ENCODE measurements at places on chromosomes 7 and 10.

DNA sequence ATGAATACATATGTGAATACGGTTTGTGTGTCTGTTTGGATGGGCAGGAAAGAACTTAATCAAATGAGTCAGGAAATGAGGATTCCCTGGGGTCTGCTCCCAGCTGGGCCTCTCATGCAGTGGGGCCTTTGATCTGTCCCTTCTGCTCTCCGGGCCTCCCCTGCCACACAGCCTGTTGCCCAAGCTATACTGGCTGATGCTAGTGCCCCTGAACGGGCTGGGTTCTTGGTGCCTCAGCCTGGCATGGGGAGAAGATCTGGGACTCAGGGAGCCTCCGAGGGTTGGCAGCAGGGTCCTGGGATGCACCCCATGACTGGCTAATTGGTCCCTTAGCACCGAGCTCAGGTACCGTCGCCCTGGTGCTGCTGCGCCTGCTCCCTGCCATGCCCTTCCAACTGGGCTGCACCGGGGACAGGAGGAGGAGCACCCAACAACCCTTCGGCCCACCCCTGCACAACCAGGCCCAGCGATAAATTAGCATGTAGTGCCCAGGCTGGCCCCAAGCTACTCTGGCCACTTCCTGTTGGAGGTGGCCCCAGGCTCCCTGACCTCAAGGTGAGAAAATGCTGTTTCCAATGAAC, 59.9 kb upstream of the DUSP5 start:
- DNase-seq, result no peak

DNA sequence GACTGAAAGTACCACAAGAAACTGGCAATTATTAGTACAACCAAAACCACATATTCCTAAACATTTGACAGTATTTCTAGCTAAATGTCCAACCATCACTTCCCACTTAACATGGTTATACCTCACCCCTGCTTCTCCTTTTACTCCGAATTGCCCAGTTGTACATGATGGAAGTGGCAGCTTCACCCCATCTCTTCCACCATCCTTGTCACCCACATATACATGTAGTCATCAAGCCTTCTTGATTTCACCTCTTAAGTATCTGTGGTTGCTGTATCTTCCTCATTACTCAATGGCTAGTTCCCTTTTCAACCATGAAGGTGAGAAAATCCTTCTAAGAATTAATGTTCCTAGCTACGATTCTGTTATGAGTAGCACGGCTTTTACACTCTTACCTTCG, 388.2 kb downstream of the CALN1 start:
- DNase-seq, result no peak

- no peak for DNase-seq
Observed at GRCh38 chr10:104694074-104694473, 53.0 kb downstream of the SORCS3 start.

DNA sequence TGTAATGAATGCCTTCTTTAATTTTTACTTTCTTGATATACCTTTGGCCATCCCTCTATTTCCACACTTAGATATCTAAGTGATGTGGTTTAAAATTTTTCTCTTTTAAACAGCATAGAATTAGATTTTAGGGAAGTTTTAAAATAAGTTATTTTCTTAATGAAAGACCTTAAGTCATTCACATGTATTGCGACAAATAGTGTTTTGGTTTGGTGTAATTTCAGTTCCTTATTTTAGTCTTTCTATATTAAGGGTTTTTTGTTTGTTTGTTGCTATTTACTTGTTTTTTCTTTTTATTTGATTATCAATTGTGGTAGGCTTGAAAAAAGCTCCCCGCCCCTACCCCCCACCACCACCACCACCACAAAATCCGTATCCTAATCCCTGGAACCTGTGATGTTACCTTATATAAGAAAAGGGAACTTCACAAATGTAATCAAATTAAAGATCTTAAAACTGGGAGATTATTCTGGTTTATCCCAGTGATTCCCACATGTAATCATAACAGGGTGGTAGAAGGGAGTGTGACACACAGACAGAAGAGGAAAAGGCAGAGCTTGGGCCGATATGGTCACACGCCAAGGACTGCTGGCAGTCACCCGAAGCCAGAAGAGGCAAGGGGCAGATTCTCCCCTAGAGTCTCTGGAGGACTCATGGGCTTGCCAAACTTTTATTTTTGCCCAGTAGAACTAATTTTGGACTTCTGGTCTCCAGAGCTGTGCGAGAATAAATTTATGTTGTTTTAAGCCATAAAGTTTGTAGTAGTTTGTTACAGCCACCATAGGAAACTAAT, 149.7 kb downstream of the NPSR1 start:
- no peak for DNase-seq

DNA sequence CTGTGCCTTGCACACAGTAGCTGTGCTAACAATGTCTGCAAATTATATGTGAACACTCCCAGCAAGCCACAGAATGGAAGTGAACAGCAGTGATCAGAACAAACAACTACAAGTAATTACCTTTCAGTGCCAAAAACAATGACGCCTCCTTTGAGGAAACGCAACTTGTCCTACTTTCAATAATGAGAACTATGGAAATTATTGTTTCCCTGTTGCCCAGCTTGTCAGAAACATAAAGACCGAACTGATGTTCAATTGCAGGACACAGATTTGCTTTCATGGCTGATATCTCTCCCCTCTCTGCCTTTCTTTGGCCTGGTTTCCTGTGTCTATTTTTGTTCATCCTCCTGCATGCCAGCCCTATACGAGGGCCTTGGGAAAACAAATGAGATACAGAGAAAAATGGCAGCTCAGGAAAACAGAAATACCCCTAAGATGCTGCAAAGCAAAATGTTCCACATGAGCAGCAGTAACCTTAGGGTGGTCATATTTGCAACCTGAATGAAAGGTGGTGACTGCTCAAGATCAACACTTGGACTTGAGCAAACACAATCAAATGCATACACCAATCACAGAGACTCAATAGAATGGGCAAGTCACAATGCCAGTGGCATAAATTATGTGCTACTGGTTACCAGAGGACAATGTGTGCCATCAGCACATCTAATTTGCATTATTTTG, 26.8 kb downstream of the COBL start:
- DNase-seq, result no peak

DNA sequence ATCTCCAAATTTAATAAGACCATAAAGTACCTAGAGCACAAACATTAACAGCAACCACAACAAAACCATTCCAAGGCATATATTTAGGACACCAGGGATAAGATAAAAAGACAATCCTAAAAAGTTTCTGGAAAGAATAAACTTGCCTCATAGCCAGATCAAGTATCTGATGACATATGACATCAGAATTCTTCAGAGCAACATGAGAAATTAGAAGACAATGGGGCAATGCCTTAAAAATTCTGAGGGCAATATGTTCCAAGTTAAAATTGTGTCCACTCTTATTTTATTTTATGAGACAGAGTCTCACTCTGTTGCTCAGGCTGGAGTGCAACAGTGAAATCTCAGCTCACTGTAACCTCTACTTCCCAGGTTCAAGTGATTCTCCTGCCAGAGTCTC, 2.8 kb downstream of the EFCAB10 start:
- no peak for DNase-seq

- no peak for DNase-seq
Observed at GRCh38 chr7:135925210-135925609, 51.9 kb downstream of the MTPN start.

DNA sequence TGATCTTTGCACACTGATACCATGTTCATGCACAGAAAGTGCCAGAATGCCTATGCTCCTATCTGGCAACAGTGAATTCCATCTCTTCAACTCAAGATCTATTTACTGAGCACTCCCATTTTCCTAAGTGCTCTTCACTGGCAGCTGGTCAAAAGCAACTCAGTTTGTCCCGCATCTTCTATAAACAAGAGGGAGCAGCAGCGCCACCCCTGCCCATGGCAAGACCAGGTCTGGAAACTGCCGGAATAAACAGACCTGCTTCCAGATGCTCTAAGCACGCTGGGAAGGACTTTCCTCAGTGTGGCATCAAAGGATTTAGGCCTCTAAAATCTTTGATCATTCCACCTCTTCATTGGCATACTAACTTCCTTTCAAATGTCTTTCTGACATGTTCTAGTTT, 104.4 kb upstream of the MACROH2A2 start:
- DNase-seq, result no peak

DNA sequence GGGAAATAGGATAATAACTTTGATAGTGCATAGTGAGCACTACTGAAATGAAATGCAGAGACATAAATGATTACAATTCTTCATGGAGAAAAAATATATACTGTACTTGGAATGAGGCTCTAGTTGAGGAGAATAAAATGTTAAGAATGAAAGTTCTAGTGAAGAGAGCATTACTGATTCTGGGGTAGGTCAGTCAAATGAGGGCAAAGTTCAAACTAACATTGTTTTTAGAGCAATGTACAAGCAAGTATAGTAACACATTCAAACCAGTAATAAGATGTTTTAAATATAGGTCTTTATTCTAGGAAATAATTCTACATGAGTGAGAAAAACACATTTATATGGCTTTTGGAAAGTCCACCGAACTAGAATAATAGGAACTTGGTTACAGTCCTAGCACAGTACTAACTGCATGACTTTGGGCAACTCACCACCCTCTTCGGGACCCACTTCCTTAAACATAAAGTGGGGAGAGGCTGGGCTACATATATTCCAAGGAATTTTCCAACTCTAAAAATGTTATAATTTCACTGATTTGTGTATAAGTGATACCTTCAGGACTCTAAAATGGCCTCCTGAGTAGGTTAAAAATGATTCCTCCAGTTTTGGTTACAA, 86.4 kb downstream of the CDK6 start:
- DNase-seq, result no peak

DNA sequence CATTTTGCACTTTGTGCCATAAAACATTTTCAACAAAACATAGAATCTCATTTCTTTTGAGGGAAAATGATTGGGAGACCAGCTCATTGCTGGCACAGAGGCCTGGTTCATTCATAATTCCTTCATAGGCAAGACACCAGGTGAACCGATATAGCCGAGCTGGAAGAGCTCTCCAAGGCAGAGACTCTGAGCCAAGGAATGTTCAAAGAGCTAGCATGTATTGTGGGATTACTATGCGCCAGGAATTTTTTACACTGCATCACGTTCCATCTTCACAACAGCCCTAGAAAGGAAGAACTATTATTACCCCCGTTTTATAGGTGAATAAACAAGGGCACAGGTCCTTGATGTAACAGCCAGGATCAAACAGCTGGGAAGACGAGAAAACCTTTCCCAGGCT, 2.1 kb upstream of the IL6 start:
- DNase-seq, result no peak

- DNase-seq, result no peak
Observed at GRCh38 chr7:36082216-36082615, 70.8 kb upstream of the EEPD1 start.

DNA sequence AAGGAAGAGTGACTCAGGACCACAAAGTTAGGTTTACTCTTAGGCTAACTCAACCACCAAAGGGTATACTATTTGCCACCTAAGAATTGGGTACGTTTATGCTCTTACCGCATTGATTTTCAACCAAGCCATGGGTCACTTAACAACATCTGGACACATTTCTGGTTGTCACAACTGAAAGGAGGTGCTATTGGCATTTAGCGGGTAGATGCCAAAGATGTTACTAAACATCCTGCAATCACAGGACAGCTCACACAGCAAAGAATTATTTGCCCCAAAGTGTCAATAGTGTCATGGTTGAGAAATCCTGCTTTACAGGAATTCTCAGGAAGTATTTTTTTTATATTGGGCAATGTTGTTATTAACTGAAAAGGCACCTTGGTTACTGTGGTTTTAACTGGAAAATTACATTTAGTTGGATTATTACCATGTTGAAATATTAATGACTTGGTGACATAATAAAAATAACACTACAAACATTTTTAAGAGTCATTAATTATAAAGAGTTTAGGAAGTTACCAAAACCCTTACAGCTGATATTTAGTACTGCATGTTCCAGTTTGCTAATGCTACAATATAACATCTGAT, 185.0 kb upstream of the TMEM196 start:
- DNase-seq, result no peak

- DNase-seq, result no peak
Observed at GRCh38 chr7:32204361-32205018, 134.3 kb upstream of the PDE1C start.

GRCh38 chr10:127878475-127879055, 14.2 kb downstream of the CLRN3 start:
- no peak for DNase-seq

DNA sequence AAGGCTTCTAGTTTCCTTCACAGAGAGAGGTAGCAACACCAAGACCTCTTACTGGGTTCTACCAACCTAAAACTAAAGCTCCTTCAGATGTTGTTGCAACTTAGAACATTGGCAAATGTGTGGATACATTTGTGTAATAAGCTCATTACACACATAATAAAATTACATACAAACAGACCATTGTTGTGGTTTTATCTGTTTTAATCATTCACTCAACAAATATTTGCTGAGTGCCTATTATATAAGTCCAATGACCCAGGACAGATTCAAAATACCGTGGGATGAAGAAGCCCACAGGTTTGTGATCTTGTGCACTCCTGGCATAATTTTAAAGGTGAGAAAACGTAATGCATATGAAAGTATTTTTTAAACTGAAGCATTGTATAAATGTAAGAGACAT, 160.4 kb upstream of the NPVF start:
- no peak for DNase-seq

GRCh38 chr10:132241496-132241895, 54.7 kb downstream of the DPYSL4 start:
- no peak for DNase-seq

DNA sequence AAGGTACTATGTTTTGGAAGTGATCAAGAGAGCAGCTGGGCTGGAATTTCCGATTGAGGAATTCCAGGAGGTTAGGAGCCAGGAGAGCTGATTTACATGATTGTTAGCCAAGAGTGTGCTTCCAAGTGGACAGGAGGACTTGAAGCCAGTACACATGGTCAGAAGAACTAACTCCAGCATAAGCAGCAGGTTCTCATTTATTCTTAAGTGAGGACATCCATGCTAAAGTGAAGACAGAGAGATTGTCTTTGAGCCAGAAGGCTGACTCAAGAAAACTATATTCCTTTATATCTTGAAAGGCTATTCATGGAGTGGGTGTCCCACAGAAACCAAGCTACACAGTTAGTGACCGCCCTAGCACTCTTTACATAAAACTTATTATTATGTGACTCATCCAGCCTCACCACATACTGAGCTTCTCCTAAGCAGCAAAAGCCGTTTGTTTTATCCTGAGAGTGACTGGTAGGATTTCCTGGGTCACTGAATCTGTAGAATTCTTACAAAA, 56.7 kb upstream of the SEMA3A start:
- no peak for DNase-seq

DNA sequence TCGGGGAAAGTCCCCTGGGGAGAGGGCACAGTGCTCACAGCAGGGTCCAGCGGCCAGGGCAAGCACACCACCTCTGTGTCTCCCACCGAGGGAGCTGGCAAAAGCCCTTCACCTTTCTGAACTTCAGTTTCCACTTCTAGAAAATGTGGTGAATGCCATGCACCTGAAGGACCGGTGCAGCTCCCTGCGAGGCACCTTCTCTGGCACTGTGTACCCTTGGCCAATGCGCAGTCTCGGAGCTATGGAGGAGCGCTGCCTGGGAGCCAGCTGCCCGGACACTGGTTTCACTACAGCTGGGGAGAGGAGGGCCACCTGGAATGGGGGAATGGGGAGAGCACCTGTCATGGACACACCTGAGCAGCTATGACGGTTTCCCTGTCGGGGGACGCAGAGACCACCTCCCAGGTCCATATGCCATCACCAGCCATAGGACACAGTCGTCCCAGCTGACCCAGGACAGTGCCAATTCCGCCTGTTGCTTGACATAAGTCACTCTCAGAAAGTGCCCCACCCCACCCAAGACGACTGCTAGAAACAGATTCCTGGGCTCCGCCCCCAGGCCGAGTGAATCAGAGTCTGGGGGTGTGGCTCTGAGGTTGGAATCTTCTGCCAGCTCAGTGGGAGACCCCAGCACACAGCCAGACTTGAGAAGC, 16.8 kb downstream of the RASGEF1A start:
- DNase-seq, result no peak
